ENCODE measurements at places on chromosomes 6 and 20. TPM values are rescaled to one million over a fixed set of nuclear protein-coding genes. Genes with fewer than 3 reads are reported as not detected.

The RAET1E gene
- not detected for total RNA-seq

DNA sequence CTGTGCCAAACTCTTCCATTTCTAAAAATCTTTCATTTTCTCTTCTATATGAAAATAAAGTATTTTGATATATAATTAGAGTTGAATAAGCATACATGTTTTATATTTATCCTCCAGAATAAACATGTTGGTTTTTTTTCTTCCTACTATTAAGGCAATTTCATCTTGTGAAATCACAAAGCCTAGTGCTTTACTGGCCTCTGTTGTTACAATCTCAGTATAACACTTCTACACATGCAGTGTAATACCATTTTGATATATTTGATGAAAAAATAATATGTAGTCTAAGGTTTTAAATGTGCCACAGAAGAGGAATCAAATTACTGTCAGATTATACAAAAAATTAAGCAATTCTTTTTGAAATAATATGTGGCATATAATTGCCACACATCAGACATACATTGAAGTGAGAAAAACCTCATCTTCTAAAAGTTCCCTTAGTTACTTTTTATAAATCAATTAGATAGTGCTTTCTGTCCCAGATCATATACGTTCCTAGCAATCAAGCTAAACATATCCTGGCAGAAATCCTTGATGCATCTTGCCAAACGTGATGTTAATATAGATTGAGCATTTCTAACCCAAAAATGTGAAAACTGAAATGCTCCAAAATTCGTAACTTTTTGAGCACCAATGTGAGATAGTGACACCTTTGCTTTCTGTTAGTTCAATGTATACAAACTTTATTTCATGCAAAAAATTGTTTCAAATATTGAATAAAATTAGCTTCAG lies 225.1 kb upstream of the MANEA start:
- no peak for DNase-seq

DNA sequence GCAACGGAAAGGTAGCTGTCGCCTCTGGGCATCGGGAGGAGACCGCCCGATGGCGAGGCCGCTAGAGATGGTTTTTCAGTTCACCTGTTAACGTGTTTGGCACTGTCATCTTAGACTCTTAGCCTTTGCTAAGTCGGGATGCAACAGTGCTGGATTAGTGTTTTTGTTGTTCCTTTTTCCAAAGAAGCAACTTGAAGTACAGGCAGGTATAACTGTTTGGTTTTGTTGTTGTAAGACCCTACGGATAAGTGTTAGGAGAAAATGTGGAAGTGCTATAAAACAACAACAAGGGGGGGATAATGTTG lies 723 bp downstream of the MANEA start:
- DNase-seq: no peak

The SLC12A5 gene
- total RNA-seq: not detected

DNA sequence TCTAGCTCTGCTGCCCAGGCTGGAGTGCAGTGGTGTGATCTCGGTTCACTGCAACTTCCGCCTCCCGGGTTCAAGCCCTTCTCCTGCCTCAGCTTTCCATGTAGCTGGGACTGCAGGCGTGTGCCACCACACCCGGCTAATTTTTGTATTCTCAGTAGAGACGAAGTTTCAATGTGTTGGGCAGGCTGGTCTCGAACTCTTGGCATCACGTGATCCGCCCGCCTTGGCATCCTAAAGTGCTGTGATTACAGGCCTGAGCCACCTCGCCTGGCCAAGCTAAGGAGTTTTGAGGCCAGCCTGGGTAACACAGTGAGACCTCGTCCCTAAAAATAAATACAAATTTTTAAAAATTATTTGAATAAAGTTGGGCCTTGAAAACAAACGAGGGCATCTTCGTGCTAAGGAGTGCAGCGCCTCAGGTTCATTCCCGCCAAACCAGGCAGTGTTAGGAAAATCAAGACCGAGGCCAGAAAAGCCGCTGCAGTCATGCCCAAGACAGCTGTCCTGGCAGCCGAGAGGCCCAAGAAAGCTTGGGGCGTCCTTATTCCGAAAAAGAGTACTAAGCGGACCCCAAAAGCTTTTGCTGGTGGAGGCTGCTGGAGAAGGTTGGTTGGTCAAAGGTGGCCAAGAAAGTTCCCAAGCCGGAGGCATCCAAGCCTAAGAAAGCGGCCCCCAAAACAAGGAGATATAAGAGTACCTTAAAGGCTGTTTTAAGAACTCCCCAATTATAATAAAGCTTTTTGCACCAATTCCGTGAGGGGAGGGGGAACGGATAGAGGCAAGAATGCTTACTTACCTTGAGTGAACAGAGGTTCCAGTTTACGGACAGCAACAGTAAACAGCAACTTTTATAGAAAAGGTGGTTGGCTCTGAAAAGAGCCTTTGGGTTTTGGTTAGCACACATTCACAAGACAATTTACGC lies 109.0 kb downstream of the HFE start:
- peak; percentile 36 for DNase-seq

Measured in thyroid gland (tissue), 4 donors.